NCI-H2029 treated with DMSO at 0.1 percent for 48 hours (cell line): ENCODE measurements at places on chromosomes 11 and 22.

DNA sequence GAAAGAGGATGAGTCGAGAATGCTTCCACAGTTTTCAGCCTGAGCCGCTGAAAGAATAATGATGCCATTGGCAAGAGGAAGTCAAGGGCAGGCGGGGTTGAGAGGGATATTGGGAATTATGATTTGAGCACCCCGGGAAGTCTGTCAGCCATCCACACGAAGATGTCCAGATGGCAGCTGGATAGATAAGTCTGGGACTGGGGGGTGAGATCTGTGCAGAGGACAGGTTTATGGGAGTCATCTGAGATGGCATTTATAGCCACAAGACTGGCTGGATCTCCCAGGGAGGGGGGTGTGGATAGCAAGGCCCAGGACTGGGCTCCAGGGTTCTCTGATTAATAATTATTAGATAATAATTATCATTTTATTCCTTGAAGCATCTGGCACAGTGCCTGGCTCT lies 5.1 kb upstream of the STIP1 start:
- DNase-seq, result no peak

DNA sequence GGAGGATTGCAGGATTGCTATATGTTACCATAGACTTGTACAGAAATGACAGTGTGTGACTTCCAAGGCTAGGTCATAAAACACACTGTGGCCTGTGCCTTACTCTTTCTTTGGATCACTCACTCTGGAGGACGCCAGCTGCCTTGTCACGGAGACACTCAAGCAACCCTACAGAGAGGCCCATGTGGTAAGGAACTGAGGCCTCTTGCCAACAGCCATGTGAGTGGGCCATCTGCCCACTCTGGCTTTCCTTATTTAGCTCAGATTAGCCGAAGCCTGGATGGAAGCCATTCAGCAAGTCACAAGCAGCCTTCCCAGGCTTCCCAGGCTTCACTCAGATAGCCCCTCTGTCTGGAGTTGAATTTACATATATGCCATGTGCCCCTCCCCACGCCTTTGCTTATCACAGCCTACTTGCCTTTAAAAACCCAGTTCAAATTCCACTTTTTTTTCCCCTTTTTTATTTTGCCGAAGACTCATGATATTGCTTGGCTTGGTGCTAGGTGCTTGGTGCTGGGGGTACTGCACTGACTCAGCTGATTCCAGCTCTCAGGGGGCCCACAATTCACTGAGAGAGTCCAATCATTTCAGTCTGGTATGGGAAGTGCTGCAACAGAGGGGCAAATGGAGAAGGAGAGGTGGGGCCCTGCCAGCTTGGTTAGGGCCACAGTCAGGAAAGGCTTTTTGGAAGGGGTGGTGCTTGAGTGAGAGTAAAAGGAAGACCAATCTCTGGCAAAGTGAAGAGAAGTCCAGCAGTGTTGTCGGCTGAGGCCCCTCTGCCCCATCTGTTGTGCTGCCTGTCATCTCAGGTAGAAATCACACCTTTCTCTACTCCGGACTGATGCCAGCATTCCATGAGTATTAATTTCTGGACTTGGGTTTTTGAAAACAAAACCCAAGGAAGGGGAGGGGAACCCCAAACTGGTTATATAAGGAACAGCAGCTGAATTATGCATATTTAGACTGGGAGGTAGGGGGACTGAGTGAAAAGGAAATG lies 14.5 kb upstream of the P4HA3 start:
- peak; percentile 84 for DNase-seq

GRCh38 chr11:94125407-94126115 lies 3.1 kb upstream of the PANX1 start:
- no peak for DNase-seq

DNA sequence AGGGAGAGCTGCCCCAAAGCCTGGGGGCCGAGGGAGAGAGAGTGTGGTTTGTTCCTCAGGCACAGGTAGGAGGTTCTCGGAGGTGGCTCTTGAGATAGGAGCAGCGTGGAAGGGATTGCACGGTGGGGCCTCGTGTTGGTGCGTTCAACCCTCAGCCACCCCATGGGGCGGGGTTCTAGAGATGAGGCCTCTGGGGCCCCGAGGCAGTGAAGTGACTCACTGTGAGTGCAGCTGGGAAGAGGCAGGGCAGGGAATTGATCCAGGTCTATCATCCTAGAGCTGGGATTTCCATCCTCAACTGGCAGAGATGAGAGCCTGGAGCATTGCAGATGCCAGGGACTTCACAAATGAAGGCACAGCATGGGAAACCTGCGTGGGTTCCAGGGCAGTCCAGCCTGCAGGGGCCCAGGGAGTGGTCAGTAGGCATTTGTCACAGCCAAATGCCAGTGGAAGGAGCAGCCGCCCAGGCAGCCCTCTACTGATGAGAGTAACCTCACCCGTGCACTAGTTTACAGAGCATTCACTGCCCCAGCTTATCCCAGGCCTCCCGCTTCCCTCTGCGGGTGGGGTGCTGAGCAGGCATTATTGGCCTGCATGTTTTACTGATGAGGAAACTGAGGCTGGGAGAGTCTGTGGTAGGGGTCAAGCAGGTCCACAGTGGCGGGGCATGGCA lies 5.1 kb upstream of the SMARCB1 start:
- DNase-seq, result no peak

GRCh38 chr22:27399161-27399560 lies 402.4 kb downstream of the MN1 start:
- no peak for DNase-seq

- peak; percentile 29 for DNase-seq
These were observed 9.1 kb downstream of the LMF2 start for GRCh38 chr22:50498322-50498890.

- no peak for DNase-seq
These were observed 199.0 kb downstream of the ETS1 start for GRCh38 chr11:128388206-128388815.

GRCh38 chr11:77636731-77637344 lies 756 bp downstream of the CLNS1A start:
- DNase-seq, result no peak

GRCh38 chr11:1231396-1232020 lies 8.6 kb downstream of the MUC5B start:
- no peak for DNase-seq

DNA sequence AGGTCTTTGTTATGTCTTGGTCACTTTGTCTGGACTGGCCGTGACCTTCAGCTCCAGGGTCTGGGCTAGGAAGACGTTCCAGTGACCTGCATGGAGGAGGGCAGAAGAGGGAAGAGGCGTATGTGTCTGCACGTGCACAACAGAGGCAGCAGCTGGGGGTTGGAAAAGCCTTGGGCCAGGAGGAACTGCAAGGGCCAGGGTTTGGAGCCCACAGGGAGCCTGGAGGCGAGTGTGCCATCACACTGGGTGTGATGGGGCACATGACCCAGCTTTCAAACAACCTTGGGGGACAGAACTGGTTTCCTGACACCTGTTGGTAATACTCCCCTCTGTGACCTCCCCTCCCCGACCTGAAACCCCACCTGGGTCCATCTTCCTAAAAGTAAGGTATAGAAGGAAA lies 34.7 kb downstream of the CHRDL2 start:
- DNase-seq, result no peak

- DNase-seq, result no peak
These were observed 91.9 kb downstream of the LRRC32 start for GRCh38 chr11:76578654-76579055.

- no peak for DNase-seq
These were observed 12.4 kb upstream of the SWAP70 start for GRCh38 chr11:9651481-9651880.

GRCh38 chr11:8459711-8460399 lies 134.2 kb downstream of the STK33 start:
- no peak for DNase-seq

- DNase-seq, result no peak
These were observed 30.0 kb upstream of the FAR1 start for GRCh38 chr11:13638422-13638821.

DNA sequence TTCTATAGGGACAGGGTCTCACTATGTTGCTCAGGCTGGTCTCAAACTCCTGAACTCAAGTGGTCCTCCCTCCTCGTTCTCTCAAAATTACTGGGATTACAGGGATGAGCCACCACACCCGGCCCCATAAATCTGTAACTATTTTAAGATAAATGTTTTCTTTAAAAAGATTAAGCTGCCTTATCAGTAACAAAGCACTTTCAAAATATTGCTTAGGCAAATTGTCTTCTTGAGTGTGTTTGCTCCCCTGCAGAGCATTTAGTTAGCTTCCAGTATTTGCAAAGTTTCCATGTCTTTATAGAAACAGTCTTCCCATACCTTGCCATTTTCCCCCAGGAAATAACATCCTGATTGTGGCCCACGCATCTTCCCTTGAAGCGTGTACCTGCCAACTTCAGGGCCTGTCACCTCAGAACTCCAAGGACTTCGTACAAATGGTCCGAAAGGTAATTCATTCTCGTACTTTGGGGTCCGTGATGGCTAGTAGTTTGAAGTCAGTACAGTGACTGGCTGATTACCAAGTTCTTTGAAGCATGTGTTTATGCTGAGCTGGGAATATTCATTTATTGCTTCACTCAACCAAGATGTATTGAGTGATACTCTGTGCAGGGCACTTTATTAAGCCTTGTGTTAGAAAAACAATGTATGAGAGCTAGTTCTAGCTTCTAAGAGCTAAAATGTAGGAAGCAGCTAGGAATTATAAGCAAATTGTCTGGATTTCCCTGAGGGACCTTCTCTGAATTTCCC lies 30.4 kb upstream of the CRTAM start:
- no peak for DNase-seq

DNA sequence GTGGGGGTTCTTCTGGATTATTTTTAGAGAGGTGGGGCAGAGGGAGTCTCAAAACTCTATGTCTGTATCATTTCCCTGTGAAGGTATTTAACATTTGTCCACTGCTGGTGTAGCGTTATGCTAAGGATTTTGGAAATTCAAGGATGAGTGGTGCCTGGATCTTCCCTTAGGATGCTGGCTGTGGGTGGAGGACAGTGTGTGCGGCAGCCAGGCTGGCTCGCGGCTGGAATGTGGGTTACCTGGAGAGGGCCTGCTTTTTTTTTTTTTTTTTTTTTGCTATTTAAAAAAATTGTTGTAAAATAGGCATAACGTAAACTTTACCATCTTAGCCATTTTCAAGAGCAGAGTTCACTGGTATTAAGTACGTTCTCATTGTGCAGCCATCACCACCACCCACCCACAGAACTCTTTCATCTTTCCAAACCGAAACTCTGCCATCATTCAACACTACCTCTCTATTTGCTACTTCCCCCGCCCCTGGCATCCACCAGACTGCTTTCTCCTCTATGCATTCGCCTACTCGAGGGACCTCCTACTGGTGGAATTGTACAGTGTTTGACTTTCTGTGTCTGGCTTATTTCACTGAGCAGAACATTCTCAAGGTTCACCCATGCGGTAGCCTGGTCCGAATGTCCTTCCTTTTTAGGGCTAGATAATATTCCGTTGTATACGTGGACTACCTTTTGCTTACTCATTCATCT lies 67.1 kb downstream of the PARVB start:
- no peak for DNase-seq

- no peak for DNase-seq
These were observed 71.3 kb downstream of the KCNC1 start for GRCh38 chr11:17805873-17806272.

DNA sequence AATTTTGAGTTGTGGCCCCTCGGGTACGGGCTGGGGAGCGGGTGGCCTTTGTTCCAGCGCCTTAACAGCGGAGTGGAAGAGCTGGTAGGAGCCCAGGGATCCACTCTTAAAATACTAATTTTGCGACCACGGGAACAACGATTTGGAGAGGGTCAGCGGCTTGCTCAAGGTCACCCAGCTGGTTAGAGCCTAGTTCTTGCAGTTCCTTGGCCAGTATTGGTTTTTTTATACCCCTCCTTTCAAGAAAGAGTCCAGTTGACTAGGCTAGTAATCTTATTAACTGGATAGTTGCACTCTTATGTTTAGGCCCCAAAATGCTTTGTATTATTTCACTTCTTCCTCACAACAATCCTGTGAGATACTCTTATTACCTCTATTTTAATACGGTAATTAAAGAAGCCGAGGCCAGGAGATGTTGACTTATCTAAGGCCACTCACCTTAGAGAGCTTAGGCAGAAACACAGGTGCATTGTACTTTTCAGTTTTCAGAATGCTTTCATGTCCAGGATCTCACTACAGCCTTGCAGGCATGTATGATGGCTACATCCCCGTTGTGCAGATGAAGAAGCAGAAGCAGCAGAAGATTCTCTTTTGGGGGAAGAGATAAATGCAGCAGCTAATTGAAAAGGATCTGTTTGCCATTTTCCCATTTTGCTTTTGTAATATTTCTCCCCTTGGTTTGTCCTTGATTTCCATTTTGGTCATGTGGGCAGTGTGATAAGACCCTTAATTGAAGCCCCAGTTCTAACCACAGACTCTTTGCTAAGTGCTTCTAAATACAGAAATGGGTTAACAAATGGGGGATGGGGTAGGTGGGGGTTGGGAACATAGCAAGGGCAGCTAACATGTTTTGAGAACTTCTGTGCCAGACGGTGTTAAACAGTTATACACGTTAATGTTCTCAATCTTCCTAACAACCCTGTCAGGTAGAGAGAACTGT lies 1.4 kb downstream of the SREBF2 start:
- no peak for DNase-seq

- no peak for DNase-seq
These were observed 350.2 kb downstream of the BUD13 start for GRCh38 chr11:116422556-116422955.

GRCh38 chr11:87572881-87573280 lies 535.1 kb downstream of the TMEM135 start:
- no peak for DNase-seq

DNA sequence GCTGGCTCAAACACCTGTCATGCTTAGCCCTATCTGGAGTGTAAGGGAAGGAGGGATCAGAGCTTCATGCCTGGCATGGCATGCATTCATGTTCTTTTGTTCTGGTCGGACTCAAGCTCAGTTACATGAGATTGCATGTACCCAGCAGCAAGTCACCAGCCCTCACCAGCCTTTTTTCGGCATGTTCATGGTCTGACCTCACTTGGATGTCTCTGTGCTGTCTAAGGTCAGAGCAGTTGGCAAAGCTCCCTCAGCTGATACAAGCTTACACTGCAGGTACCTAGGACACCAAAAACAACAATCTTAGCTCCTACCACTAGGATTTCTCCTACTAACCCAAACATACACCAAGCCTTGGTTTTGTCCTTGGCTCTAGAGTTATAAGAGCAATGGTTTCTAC lies 152.6 kb downstream of the BARX2 start:
- DNase-seq, result no peak

DNA sequence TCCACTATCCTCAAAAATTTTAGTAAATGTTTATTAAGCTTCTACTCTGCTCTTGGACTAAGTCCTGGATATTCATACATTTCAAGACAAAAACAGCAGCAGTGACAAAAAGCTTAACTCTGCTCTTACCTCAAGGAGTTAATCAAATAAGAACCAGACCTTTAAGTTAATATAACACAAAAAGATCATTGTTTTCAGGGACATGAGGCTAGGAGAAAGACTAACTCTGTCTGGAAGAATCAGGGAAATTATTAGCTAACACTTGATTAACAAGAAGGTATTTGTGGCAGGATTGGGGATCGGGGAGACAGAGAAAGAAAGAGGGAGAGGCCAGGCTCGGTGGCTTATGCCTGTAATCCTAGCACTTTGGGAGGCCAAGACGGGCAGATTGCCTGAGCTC lies 74.4 kb downstream of the PPP2R1B start:
- no peak for DNase-seq
